ENCODE measurements at places on chromosomes 7 and 10.

GRCh38 chr10:116014871-116015582 lies 258.0 kb downstream of the GFRA1 start:
- DNase-seq = no peak

- DNase-seq = no peak
Observed at GRCh38 chr10:70753026-70753663, 32.0 kb downstream of the TBATA start.

DNA sequence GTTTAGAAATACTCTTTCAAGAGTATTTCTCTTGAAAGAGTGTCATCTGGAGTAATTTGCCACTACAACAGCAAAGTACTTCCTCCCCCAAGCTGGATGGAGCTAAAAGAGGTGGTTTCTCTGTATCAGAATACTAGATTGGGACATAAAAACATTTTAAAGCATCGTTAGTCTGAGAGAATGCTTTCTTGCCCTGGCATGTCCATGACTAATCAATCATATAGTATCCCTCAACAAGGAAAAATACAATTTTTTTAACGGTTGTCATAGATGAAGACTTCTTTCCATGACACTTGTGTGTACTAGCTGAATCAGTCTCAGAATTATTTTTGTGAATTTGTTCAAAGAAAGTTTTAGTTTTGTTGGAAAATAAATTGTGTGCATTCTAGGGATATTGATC lies 237.9 kb downstream of the NEBL start:
- no peak for DNase-seq

DNA sequence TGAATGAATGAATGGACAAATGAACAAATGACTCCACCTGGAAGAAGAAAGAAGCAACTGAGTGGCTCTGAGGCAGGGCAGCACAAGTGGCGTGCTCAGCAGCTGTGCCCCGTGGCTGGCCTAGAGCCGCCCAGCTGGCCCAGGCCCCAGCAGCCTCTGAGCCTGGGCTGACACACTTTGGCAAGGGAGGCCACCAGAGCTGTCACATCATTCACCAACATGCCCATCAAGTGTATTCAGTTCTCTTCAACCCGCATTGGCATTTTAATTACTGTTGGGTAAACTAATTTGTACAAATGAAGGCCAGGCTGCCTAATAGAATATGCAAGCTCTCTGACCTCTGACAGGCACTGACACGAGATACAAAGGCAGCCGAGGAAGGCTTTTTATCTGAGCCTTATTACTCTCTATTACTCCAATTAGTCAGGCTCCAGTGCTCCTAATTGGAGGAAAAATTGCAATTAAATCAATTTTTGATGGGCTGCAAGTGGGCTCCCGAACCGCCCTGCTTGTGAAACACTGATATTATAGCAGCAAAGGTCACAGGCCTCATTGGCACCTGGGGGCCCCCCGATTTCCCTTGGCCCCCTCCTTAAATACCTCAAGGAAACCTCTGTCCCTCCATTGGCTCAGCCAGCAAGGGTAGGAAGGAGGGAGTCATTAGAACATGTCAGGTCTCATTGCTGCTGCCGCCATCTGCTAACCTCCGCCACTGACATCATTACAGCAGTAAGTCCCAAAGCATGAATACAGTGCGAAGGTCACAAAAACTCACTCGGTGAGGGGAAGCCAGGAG lies 41.9 kb downstream of the DPCD start:
- DNase-seq = no peak

DNA sequence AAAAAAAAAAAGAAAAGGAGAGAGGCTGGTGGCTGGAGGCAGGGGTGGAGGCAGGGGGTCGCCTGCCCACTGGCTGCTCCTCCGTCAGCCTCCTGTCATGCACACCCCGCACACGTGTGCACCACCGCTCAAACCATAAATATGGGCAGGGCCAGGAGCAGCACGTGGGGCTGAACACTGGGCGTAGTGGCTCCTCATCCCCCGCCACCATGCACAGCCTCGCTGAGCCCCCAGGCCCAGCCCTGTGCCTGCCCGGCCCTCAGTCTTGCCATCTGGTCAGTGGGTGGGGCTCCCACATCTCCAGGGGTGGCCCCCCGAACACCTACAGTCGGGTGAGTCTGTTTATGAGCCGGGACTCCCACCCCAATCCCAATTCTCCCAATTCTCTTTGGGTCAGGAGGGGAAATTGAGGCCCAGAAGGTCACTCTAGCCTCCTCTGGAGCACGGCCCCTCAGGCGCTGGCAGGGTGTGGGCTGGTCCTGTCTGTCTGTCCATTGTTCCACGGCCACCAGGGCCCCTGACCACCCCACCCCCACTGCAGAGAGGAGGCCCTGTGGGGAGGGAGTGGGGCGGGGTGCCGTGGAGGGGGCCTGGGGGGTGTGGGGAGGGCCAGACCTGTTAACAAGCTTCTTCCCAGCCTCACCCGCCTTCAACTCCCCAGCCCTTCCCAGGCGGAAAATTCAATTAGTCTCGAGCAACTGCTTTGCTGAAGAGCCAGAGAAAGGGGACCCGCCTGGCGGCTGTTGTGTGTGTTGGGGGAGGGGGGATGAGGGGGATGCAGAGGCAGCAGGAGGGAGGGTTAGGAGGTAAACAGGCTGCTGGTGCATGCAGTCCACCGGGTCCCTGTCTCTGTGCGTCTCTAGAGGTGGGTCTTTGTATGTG lies 19.5 kb upstream of the GRIFIN start:
- DNase-seq = no peak

- DNase-seq = no peak
Observed at GRCh38 chr7:151376218-151376902, 33.5 kb downstream of the WDR86 start.

GRCh38 chr10:103736763-103737162 lies 118.6 kb downstream of the SH3PXD2A start:
- DNase-seq = peak; percentile 6

- DNase-seq = no peak
Observed at GRCh38 chr7:3438352-3438751, 137.3 kb downstream of the SDK1 start.

GRCh38 chr10:98795467-98795866 lies 348.7 kb upstream of the HPS1 start:
- no peak for DNase-seq

DNA sequence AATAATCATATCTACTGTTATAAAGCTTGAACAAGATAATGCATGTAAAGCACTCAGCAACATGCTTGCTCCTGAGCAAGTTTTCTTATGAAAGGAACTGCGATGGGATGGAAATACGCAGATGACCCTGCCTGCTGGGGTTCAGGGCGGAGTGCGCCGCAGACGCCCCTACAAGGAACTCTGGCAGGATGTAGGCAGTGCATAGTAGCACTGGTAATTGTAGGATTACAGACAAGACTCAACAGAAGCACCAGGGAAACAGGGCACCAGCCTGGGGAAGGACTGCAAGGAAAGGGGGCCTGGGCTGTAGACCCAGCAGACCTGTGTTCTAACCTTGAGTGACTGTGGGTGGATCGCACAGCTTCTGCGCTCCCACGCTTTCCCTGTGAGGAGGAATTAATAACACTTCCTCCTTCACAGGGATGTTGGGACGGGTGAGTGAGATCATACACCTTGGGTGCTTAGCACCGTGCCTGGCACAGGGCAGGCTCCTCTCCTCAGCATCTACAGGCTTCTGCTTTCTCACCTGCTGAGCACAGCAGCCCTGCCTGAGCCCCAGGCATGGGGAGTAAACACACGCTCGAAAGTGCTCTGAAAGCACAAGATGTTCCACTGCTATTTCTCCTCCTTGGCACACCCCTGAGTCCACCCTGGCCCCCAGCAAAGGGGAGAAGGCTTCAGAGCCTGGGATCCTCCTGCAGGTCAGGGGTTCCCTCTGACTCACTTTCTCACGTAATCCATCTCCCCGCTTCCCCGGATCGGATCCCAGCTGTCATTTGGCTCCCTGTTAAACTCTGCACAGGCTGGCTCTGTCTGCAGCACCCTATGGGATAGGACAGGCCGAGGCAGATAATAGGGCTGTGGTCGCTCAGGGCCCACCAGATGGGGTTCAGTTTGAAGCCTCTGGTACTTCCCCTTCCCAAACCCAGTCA lies 19.2 kb downstream of the ITPRIP start:
- no peak for DNase-seq

DNA sequence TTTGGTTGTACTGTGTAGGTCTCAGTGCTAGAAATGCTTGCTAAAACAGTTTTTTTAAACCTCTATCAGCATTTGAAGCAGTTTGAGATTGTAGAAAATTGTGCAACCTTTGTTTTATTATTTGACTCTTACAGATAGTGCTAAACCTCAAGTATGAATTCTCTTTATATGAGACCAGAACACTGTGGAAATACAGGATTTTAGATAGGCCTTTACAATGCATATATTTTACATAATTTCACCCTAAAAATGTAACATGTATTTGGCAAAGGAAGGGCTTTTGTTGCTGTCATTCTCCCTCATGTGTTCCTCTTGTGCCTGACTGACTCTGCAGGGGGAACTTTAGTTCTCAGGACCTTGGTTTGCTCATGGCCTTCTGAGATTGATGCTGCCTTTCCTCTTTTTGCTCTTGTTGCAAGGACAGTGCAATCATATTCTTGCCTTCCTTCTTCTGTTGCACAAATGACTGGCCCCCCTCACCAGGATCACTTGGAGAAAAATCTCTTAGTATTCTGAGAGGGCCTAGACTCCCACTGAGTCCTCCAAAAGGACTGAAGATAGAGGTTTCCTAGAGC lies 188.7 kb downstream of the PPP1R9A start:
- DNase-seq = no peak

DNA sequence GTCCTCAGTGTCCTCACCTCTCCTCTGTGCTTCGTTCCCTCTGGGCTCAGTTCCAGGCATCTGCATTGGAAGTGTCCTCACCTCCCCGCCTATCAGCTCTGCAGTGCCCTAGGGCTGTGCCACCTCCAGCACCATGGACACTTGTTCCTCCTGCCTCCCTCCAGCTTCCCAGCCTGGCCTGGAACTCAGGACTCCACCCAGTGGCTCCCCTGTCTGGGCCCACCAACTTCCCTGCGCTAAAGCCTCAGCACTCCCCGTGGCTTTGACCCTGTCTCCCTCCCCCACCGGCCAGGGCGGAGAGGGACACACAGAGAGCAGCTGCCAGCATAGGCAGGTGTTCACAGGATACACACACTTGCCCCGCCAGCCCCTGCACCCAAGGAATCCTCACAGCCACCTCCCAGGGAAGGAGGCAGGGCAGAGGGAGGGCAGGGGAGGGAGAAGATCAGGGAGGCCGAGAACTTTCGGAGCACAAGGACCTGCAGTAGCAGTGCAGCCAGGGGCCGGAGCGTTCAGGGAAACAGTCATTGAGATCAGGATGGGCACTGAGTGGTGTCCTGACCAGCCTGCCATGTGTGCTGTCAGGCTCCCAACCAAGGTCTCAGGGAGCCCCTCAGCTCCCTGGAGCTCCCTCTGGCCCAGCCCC lies 31.3 kb downstream of the ANXA8 start:
- no peak for DNase-seq

DNA sequence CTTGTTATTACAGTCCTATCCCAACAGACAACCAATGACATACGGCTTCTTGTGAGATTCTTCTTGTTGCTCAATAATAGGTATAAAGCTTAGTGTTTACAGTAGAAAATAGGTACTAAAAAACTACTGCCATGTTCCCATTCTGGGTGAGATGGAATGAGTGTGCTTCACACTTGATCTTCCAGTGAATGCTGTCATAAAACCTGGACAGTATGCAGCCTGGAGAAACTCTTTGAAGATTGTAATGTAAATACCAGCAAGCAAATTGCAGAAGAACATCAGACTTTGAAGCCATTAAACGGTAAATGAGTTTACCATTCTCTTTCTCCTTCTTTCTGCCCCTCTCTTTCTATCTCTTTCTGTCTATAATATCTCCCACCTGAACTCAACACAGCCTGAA lies 663.7 kb upstream of the COBL start:
- DNase-seq = no peak

DNA sequence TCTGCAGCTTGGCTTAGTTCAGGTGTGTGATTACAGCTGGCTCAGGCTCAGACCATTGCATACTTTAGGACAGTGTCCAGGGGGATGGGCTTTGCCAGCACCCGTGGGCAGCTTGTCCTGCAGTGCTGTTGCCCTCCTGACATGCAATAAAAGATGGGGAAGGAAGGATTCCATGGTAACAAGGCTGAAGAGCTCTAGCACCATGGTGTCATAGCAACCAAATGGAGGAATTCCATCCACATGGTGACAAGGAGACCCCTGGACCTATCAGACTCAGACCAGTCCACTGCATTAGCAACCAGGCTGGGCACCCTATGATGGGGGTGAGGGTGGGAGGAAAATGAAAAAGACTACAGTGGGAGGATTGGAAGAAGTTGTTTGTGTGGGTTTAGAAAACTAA lies 49.9 kb downstream of the SORCS3 start:
- no peak for DNase-seq

GRCh38 chr10:31058795-31059703 lies 27.4 kb upstream of the ZNF438 start:
- no peak for DNase-seq

GRCh38 chr10:47055386-47056246 lies 144.4 kb downstream of the PTPN20 start:
- DNase-seq = no peak

- DNase-seq = no peak
Observed at GRCh38 chr7:166338-167060, 25.9 kb upstream of the FAM20C start.

- no peak for DNase-seq
Observed at GRCh38 chr10:70816220-70816894, 609 bp downstream of the SGPL1 start.

DNA sequence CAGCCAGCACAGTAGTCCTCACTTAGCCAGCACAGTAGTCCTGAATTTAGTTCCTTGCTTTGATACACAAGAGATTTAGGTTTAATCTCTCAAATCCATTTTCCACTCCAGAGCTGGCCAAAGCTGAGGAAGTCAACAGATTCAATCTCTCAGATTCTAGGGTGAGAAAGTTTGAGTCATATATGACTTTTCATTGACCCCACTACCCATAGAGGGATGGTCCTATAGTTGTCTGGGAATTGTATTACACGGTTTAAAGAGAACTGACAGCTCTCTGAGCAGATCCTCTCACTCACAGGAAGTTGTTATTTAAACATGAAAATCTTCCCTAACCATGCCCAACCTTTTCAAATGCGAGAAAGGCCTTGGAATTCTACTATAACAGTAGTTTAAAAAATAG lies 641.8 kb upstream of the SEMA3D start:
- DNase-seq = no peak

DNA sequence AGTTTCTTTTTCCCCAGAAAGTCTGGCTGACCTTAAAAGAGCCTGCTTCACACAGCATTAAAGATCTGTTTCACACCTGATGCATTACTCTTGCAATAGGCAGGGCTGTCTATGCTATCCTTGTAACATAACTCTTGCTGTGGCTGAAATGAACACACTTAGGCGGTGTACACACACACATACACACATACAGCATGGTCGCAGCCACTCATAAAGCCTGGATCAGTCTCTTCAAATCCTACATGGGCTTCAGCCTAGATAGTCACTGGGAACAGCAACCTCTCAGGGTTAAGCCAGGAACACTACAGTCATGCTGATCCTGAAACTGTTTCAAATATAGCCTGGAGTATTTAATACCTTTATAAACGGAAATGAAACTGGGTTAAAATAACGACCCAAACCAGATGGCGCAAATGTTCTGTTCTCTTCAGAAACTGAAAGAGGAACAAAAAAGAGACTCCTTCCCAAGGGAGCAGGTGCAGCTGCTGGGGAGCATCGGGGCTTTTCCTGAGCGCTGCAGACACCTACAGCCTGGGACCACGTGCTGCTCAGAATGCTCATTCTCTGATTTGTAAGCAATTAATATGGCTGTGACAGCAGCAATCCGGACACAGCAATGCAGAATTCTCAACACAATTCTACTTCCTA lies 61.0 kb upstream of the SFMBT2 start:
- no peak for DNase-seq

- DNase-seq = no peak
Observed at GRCh38 chr10:19299645-19300044, 251.0 kb downstream of the MALRD1 start.
